ENCODE measurements at places on chromosomes 2 and 18.

DNA sequence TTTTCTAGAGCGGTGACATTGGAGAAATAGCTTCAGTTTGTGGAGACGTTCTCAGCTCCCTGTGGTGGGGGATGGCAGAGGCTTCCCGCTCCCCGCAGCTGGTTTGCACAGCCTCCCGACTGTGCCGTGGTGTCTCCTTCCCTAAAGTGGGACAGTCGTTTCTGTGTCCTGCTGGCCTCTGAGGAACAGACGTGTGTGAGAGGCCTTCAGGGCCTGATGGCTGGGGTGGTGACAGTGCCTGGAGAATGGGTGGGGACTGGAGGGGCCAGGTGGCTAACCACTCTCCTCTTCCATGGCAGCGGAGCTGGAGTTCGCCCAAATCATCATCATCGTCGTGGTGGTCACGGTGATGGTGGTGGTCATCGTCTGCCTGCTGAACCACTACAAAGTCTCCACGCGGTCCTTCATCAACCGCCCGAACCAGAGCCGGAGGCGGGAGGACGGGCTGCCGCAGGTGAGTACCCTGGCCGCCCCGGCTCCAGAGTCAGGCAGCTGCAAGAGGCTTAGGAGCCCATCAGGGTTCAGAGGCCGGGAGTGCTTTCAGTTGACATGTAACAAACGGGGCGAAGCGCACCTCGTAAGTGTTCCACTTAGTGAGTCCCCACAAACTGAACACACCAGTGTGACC, 105.4 kb downstream of the FAM210A start:
- DNase-seq: no peak

GRCh38 chr2:181781078-181781786, 100.9 kb upstream of the NEUROD1 start:
- no peak for DNase-seq

GRCh38 chr18:48548921-48549320, 10.1 kb downstream of the CTIF start:
- DNase-seq: no peak

GRCh38 chr2:52976143-52976949, 791.3 kb upstream of the CHAC2 start:
- DNase-seq: no peak

- DNase-seq: no peak
Measured at GRCh38 chr2:43377327-43377726, 150.9 kb upstream of the ZFP36L2 start.

DNA sequence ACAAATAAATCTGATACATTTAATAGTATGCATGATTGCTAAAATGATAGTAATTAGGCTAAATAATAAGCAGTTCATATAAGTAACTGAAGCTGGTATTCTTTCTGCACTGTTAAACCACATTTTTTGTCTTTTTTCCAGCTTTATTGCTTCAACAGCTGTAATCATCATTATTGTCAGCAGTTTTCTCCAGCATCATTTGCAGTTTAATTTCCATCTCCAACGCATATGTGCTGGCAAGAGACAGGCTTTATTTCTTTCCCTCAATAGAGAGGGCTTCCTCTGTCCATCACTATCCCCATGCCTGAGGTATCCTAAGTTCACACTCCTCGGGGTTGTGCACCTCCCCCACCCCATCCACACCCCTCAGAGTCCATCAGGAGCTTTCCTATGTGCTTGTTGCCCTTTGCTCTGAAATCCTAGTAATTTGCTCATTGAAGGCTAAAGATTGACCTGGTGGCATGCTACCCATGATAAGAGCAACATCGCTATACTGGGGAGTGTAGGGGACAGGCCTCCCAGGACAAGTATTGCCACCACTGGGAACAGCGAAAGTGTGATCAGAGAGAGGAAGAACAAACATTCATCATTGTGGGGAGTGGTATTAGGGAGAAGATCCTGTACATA, 37.1 kb downstream of the B4GALT6 start:
- DNase-seq: no peak

- no peak for DNase-seq
Measured at GRCh38 chr18:25140124-25140961, 211.6 kb downstream of the ZNF521 start.

DNA sequence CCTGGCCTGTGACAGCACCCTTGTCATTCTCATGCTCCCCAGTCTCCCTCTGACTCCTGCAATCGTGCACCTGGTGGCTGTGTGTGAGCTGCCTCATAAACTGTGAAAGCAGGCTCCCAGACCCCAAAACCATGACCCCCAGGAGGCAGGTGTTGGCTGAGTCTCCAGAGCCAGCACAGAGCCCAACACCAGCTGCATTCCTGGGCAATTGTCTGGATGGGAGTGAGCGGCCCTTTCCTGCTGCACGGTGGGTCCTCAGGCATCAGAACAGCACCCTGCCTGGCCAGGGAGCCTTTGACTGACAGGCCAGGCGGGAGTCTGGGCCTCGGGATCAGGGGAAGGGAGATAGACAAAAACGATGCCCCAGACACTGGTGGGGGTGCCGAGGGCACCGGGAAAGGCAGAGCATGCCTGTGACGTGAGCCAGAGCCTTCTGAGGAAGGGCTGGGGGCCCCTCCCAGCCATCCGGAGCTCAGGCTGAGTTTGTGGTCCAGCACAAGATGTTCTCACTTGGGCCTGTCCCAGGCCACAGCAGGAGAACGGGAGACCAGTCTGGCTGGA, 135.1 kb upstream of the GPC1 start:
- no peak for DNase-seq

GRCh38 chr2:174924061-174924693, 81.0 kb downstream of the CHN1 start:
- DNase-seq: no peak

DNA sequence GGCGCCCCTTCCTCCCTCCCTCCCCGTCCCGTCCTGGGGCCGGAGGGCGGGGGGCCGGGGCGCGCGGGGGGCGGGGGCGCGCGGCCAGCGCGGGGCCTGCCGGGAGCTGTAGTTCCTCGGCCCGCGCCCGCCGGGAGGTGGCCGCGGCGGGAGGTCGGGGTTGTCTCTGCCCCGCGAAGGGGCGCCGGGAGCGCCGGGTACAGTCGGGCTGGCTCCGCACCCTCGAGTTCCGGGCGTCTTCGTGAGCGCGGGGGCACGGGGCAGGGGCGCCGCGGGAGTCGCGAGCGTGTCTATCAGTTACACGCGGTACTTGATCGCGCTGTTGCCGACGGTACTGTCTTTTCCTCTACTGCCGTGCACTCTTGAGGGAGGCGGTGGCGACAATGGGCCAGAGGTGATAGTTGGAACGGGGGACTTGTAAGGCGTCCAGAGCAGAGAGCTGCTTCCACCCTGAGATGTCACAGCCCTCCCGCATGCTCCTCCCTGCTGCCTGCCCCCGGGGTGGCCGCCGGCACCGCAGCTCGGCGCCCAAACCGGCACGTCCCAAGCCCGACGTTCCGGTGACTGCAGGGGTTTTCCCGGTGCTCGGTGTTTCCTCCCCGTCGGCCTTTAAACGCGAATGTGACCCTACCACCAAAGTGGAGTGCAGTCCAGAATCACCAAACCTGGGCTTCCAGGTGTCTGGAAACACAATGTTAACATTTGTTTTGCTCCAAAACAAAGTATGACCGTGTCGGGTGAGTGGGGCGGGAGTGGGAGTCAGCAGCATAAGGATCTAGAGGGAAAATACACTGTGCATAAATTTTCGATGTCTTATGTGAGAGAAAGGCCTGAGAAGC, at the start of gene PRKD3:
TSS of gene PRKD3 (minus strand) at position 48 of the 839 bp plus-strand sequence. CDS start 8,309 bp downstream, outside the sequence.
- peak; percentile 59 for DNase-seq

GRCh38 chr18:47191961-47192360, 15.8 kb upstream of the IER3IP1 start:
- no peak for DNase-seq
